NCI-H510A treated with DMSO at 0.1 percent for 48 hours (cell line): ENCODE measurements at places on chromosomes 1 and 21.

- DNase-seq: no peak
These were observed 4.1 kb upstream of the PTPN7 start for GRCh38 chr1:202164271-202165037.

- peak; percentile 53 for DNase-seq
These were observed 1.6 kb upstream of the EFNA1 start for GRCh38 chr1:155125946-155126555.

DNA sequence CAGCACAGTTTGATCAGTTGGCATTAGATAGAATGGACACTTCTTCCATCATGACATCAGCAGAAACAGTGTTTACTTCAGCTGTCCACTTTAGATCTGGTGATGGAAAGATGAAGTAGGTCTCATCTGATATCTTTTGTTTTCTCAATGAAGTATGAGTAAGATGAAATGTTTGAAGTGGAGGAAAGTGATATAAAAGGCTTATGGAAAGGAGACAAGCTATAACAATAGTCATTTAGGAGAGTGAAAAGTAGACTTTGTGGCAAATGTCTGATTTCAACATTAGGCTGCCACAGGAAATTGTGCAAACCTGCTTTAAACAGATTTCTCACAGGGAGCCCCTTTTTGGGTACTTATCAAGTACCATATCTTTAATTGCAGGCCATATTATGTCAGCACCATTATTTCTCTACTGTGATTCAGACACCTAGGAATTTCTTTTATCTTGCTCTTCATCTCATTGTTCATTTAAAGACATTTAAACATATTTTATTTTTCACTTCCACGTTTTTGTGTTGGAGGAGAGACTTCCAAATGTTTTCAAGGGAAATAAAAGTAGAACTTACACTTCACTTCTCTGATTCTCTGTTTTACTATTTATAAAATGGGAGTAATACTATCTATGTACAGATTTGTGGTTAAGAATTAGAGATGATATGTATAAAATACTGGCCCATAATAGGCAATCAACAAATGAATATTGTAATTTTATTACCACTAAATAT, 18.1 kb downstream of the PDC start:
- DNase-seq: peak; percentile 71

- DNase-seq: peak; percentile 32
These were observed 100.2 kb downstream of the SIPA1L2 start for GRCh38 chr1:232529747-232530146.

DNA sequence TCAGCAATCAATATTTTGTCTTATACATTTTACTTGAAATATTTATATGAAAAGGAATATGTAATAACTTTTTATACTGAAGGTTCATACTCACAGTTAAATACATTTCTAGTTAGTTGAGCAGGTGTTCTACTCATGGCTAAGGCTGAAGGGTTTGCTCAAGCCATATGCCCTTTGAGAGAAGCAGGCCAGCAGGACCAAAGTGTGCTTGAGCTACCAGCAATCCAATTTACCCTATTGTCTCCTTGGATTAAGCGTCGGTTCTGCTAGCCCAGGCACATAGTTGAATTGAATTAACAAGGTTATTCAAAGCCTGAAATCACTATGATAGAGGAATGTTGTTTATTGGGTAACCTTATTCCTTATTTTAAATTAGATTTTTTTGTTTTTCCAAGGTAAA, 151.5 kb upstream of the BACE2 start:
- peak; percentile 66 for DNase-seq

DNA sequence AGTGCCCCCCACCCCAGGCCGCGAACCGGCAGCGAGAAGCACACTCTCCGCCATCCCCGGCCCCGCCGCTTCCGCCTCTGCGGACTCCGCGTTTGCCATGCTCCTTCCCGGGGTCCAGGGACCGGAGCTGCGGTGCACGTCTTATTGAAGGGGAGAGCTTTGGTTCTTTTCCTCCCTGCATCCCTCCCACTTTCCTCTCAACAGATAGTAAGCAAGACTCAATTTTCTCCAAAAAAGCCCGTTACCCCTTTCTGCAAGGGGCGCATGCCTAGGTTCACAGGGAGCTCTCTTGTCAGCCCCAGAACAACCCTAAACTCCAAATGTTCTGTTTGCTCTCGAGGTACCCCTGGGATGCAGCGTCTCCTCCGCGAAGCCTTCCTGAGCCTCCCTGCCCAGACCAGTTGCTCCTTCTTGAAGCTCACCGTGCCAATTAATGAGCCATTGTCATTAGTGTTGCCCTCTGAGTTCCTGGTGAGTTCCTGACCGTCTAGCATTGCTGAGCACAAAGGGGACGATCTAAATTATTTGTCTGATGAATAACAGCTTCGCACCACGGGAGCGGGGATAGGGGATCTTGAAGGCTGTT, 8.1 kb downstream of the FOXD3 start:
- no peak for DNase-seq

- no peak for DNase-seq
These were observed 120.1 kb upstream of the RAVER2 start for GRCh38 chr1:64624808-64625207.
